NCI-H1105 (cell line): ENCODE measurements at places on chromosomes 12 and 14.
A peak's percentile ranks its signal among the peaks of the same experiment; 100 is the strongest.

DNA sequence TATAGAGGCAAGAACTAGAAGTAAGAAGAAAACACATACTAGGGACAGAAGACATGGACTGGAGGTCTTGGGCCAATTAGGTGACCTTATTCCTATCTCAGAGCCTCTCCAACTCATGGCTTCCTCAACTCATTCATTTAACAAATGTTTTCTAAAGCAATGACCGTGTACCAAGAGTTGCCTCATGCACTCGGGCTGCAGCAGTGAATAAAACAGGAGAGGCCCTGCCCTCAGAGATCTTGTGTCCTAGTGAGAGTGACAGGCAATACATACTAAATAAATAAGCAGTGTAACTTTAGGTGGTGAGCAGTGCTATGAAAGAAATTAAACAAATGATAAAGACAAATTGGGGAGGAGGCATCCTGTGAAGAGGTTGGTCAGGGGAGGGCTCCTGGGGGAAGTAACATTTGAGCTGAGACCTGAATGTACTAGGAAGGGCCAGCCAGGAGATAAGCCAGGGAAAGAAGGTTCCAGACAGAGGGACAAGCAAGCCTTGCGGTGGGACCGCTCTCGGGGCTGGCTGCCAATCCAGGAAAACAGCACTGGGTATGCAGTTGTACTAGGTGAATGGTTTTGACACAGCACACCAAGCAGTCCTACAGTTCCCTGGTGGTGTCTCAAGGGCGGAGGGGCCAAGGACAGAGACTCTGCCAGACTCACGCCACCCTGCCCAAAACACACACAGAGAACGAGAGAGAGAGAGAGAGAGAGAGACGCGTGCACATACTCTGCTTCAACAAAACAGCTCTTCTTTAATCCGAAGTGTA is 1.3 kb downstream of the NINJ2 start:
- no peak for DNase-seq

DNA sequence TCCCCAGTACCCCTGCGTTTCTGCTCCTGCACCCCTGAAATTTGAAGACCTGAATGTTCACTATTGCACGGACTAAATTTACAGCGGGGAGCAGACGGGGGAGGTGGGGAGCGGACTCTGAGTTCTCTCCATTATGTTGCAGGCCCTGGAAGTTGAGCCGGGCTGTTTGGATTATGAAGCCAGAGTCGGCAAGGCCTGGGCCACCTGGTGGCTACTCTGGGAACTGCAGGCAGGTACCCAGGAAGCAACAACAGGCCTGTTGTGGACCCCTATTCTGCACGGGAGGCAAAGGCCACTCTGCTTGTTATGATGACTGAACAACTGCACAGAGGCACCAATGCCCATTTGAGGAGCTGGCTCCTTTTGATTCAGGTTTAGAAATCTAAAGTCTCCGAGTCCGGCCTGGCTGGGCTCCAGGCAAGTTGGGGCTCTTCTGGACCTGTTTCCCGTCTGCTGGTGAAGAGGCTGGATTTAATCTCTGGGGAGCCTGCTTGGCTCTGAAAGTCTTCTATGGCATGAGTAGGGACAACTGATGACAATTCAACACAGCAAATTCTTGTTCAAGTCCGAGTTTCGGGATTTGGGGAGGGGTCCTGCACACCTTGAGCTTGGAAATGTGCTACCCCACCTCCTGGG is 34.1 kb upstream of the FAM181A start:
- DNase-seq: peak; percentile 62

DNA sequence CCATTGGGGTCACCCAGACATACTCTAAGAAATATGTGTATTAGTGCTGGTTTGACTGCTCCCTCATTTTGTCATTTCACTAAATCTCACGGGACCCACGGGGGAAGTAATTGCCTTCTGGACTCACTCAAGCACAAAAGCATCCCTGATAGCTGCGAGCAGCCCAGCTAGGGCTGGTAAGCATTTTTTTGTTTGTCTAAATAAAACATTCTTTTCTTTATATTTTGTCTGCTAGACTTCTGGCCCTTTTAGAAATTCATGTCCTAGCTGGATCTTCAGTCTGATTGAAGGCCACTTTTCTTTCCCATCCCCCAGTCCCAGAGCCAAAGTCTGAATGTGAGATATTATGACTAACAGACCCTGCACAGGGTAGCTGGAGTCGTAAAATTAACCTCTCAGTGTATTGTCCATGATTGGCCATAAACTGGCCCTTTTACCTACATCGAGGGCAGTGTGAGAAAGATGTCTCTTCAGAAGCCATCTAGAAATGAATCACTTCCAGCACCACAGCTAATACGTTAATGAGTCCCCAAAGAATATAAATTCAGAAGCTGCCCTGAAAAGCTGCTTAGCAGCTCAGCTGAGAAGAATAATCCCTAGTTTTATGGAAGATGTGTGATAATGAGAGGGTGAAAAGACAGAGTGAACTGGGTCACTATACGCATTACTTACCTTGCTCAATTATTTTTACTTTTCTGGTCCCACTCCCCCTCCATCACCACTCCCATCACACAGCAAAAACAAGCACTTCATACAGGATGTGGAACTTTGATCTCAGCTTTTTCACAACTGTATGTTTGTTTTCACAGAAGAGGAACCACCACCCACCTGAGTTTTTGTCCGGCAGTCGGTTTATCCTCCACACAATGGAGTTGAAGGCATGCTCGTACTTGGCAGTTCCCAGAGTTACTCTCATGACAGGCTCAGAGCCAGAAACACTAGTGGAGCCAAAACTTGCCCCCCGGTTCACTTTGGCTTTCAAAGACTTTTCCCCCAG is 55.6 kb upstream of the GTF2A1 start:
- no peak for DNase-seq

- no peak for DNase-seq
Observed at GRCh38 chr12:49039421-49040363, 20.9 kb downstream of the KMT2D start.

GRCh38 chr14:24054646-24055045 is 2.8 kb downstream of the CARMIL3 start:
- no peak for DNase-seq

- no peak for DNase-seq
Observed at GRCh38 chr14:55138091-55138490, 9.0 kb downstream of the LGALS3 start.

- no peak for DNase-seq
Observed at GRCh38 chr12:108198043-108198442, 69.0 kb downstream of the WSCD2 start.

DNA sequence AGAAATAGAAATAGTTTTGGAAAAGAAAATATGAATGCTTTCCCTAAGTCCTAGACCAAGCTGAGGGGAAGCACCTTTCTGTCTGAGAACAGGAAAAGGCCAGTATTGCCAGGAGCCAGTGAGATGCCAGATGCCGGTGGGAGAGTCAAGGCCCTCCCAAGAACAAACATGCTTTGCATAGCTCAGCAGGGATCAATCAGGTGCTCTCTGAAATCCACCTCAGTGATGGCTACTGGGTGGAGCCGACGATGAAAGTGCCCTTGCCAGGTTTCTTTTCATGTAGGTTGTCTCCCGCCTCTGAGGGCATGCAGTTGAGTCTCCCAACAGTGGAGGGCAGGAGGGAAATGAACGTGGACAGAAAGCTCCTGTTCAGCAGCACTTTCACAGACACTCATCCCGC is 28.3 kb downstream of the DEGS2 start:
- no peak for DNase-seq

GRCh38 chr14:77985211-77985615 is 185.0 kb upstream of the NRXN3 start:
- peak; percentile 4 for DNase-seq

- no peak for DNase-seq
Observed at GRCh38 chr14:97120611-97121031, 323.4 kb downstream of the VRK1 start.

DNA sequence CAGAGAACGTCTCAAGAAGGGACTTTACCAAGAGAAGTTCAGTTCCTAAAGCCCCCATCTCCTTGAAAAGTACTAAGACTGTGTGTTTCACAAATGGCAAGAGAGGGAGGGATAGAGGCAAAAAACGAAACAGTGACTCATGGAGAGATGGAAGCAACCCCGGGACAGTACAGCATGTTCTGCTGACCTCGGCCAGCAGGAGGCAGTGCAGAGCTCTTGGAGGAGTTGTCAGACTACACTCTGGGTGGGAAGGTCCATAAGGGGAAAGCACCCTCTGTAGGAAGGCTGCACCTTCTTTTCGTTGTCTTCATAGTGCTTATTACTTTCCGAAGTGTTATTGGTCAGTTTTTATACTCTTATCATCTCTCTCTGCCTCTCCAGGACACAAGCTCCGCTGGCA is 525.2 kb upstream of the CCDC196 start:
- DNase-seq: peak; percentile 19

- DNase-seq: no peak
Observed at GRCh38 chr12:25253371-25254068, 2.8 kb upstream of the KRAS start.

DNA sequence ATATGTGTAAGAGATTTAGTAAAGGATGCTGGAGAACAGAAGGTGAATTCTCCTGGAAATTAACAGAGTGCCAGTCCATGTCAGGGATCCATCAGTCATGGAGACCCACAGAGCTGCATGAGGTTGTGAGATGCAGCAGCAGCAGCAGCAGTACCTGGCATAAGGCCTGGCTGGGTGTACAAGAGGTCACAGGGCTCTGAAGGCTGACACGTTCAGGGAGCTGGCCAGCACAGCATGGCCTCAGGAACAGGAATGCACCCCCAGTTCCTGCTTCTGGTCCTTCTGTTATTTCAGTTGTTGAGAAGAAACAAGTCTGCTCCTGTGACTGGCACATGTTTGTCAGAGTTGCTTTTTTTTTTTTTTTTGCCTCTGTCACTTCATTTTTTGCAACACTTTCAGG is 210.8 kb downstream of the CNTN1 start:
- DNase-seq: no peak

DNA sequence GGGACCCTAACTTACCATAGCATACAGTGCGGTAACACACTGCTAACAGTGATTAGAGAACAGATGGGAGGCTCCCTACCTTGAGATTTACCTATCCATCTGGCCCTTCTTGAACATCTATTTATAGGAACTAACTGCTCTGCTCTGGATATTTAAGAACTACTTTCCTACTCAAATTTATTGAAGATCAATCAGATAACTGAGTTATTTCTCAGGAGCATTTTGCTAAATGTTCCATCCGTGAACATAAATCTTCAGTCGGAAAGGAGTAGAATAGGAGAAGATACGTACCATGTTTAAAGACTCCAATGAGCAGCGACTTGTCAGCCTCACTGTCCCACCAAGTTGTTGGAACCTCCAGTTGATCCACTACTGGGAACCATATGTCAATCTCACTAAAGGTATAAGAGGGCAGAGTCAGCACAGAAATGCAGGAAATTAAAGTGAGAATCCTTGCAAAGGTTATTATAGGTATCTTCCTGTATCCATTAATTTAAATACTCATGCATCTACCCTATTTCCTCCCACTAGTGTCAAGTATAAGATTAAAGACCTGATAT is 15.6 kb upstream of the SUPT16H start:
- DNase-seq: no peak

- no peak for DNase-seq
Observed at GRCh38 chr12:64938179-64938578, 113.7 kb downstream of the TBC1D30 start.

GRCh38 chr14:63770187-63770807 is 42.4 kb upstream of the SGPP1 start:
- no peak for DNase-seq

- DNase-seq: no peak
Observed at GRCh38 chr14:30528778-30529642, 29.9 kb upstream of the G2E3 start.

DNA sequence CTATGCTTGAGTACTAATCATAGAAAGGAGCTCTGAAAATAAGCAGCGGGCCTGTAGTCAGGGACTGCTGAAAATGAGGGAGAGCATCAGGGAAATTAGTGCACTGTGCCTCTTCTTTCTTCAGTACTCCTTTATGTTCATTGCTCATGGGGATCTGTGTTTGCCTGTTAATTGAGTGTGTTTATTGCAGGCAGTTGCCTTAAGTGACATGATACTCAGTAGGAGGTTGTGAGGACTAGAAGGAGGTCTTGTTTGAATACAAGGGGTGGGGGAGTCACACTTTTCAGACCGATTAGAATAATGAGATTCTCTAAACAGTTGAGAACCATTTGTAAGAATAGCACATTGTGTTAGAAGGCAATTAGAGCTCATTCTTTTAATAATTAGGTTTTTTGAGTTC is 102.6 kb upstream of the SLCO1C1 start:
- DNase-seq: no peak

GRCh38 chr14:21258005-21258888 is 11.0 kb downstream of the HNRNPC start:
- no peak for DNase-seq

- DNase-seq: no peak
Observed at GRCh38 chr12:64270411-64270810, 48.3 kb upstream of the KICS2 start.

GRCh38 chr14:59631237-59631636 is 54.6 kb upstream of the CCDC175 start:
- DNase-seq: peak; percentile 31

DNA sequence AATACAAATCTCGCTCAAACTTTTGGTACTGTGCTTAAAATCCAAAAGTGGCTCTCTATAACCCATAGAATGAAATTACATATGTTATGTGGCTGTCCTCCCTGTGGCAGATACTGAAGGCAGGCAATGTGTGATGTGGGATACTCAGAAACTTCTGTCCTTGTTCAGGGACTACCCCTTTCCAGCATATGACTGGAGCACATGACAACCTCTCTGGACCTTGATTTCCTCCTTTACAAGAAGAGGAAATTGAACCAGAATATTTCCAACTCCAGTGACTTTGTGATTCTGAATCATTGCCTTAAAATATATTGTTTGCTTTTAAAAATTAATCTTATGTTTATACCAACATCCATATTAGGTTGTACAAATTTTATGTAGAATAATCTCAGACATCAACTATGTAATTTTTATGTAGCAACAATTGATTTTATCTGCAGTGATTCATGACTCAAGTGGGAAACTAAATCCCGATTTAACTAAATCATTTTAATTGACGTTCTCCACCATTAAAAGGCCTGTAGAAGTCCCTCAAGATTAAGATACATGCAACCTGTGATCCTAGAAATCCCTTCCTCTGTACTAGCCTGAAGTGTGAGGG is 162.4 kb downstream of the AKAP6 start:
- DNase-seq: no peak

GRCh38 chr12:15201056-15201455 is 20.2 kb downstream of the RERG start:
- no peak for DNase-seq

- DNase-seq: no peak
Observed at GRCh38 chr12:130969223-130969622, 15.5 kb downstream of the ADGRD1 start.

DNA sequence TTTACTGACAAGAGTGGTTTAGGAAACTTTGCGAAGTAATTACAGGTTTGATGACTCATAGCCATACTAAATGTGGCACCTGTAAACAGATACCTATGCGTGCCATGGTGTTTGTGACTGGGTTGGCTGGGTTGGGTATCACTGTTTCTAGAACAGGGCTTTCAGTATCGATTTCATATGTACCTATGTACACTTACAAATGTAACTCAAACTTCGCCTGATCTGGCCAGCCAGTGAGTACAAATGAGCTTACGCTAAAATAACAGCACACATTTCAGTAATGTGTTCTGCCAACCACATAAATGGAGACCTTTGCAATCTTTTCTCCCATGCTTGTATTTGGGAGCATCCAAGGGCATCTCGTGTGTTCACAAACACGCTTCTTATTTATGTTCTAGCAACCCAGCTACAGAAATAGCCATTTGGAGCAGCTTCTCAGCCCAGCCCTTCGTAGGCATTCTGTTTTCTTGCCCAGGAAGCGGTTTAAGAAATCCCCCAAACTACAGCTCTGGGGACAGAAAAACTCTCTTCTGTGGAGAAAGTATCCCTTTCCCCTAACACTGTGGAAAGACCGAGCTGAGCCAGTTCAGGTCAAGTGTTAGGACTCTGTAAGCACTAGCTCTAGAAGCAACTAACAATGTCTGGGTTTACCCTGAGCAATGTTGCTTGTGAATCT is 42.3 kb upstream of the MDM1 start:
- DNase-seq: no peak
